Stimulated activated CD4-positive, alpha-beta T cell treated with anti-CD3 and anti-CD28 coated beads, Interleukin-1b, Interleukin-23, amount 100 ng/mL, for 1 hour (primary cell): ENCODE measurements at places on chromosomes 4 and X.

DNA sequence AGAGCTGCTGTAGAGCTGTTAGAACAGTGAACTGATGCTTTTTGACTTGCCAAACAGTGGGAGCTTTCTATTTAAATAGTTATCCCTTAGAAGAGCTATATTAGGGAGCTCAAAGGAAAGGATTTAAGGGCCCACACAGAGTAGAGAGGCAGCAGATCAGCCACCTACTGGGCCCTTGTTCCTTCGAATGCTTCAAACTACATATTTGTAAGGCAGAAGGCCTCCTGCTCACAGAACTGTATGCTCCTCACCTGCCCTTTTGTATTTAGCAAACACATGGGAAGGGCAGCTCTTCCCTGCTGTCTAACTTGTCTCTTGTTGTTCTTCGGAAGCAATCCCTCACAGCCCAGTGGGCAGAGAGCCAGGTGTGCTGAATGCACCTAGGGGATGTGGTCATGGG, 38.0 kb downstream of the IL1RAPL1 start:
- DNase-seq = no peak

GRCh38 chrX:42505016-42505415, 272.9 kb downstream of the PPP1R2C start:
- DNase-seq = no peak

DNA sequence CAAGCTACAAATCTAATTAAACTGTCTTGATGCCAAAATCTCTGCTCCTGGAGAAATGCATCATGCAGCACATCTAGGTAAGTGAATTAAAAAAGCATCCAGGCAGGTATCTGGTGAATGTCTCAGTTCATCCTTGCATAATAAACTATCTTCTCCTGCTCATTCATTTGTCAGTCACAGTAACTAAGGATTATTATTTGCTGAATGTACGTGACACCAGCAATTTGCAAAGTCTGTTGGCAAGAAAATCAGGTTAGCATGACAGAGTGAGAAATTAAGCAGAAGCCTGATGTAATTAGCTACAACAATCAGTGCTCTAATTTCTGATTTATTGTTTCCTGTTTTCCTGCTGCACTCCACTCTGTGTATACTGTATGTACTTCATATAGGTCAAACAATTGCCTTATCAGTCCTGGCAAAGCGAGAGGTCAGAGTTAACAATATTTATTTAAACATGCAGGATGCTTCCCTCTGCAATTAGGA, 213.6 kb downstream of the FBXO8 start:
- DNase-seq = no peak

DNA sequence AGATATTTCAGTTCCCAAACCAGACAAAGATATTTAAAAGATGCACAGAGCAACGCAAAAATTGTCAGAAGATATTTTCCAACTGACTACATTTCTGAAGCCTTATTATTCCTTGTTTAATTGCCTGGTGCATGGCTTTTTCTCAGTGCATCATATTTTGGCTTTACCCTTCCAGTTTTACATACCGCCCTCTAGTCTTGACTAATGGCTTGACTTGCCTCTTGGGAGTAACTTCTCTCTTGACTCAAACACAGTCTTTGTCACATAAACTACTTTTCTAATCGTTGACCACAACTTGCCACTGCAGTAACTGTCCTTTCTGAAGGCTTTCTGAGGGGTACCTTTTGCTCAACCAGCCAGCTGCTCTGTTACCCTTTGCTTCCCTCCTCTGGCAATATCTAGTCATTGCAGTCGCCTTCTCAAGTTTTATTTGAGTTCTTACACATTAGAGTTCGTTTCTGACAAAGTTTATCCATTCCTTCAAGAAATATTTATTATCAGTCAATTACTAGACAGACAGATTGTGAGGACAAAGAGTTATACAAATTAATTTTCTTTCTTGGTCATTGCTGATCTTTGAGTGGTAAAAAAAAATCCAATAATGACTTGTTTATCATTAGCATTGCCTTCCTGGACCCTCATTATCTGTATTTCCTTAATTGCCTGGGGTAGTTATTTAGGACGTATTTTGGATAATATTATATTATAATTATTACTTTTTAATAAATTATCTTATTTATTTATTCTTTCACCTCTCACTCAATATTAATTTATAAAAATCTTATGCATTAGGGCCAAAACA, 506.9 kb upstream of the PCDH10 start:
- no peak for DNase-seq

GRCh38 chrX:19814240-19814639, 73.2 kb downstream of the SH3KBP1 start:
- DNase-seq = no peak

- DNase-seq = no peak
Measured at GRCh38 chr4:152162331-152162697, 373.6 kb downstream of the FBXW7 start.

DNA sequence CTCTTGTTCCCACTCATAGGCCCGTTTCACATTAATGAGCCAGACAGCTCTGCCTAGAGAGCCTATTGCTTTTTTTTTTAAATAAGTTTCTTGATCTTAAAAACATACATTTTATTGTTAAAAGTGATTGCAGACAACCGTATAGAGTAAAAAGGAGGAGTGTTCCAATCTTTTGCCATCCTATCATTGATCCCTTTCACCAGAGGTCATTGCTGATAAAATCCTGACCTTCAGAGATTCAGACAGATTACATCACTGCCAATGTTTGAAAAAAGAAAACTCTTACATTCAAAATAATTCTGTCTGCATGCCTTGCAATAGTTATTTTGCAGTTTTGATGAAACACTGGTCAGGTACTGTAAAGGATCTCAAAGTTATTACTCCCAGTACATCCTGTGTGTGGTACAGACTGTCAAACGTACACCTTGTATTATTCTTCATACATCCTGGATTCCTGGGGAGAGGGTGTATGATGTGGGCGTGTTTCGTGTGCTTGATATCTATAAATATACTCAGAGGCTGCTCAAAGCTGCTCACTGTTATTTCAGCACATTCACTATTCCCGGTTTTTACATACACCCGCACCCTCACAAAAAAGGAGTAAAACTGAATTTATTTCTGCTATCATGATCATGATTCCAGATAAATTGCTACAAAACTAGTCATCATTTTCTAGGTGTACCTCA, 15.4 kb upstream of the KLHL2 start:
- no peak for DNase-seq

DNA sequence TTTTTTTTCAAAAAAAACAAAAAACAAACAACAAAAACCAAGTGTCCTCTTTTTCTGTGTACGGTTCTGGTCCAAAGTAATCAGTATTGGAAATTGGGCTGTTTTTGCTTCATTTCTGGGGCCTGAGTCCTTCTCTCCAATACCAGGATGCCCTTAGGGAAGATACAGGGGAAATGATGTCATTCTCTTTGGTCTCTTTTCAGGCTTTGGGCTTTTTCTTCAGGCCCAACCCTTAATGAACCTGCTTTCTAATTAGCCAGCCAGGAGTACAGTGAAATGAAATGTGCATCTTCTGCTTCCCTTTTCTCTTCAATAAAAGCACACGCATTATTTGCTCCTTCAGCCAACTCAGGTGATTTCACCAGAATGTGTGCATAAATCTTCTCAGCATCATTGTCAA, 52.6 kb upstream of the RBPJ start:
- DNase-seq = no peak

DNA sequence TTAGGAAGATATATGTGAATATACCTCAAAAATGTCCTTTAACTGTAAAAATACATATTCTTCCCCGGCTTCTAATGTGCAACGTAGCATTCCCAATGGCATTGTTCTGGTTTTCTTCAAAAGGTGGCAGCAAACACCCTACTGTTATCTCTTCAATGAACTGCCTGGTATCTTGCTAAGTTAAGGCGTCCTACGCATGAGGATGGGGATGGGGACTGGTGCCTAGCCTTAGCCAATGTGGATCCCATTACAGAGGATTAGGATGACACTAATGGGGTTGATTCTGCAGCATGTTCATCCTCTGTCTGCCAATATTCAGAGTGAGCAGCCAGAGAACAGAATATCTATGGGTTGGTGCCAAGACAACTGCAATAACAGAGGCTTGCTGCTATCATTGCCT, 334.9 kb upstream of the ADGRL3 start:
- DNase-seq = no peak

- DNase-seq = no peak
Measured at GRCh38 chr4:136967069-136967468, 565.2 kb downstream of the PCDH18 start.

GRCh38 chr4:6715704-6716017, 313 bp upstream of the BLOC1S4 start:
- no peak for DNase-seq

- no peak for DNase-seq
Measured at GRCh38 chrX:69145714-69146113, 19.5 kb downstream of the PJA1 start.

DNA sequence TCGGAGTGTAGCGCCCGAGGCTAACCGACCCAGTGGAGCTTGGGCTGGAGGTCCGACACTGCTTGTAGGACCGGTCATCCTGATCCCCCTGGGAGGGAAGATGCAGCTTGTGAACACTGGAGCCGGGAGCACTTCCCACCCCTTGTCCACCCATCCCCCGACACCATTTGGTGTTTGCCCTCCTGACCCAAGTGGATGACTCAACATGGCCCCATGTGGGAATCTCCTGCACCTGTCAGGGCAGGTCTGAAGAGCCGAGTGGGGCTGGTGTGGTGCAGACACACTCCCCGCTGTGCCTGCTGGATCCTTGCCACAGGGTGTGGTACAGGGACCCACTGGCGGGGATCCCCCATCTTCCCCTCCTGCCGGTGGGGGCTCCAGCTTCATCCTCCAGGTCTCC, 90.0 kb upstream of the AFAP1 start:
- DNase-seq = no peak

- no peak for DNase-seq
Measured at GRCh38 chrX:136861877-136862276, 18.6 kb downstream of the RBMX start.

DNA sequence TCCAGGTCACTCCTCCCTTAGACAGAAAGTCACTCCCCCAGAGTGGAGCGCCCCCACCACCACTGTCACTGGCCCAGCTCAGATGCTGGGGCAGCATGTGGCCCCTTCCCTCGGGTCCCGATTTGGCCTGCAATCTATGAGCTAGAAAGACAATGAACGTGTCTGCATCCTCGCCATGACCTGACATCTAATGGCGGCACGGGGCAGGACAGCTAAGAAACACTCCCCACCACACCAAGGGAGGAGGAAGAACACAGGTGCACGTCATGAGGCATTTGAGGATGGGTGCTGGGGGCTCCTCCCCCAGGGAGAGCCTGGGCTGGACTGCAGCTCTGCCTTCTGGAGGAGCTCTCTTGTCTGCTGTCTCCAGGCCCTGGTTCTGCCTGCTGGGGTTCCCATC, 8.7 kb downstream of the RNF212 start:
- no peak for DNase-seq

- DNase-seq = no peak
Measured at GRCh38 chr4:148344941-148345340, 97.3 kb downstream of the NR3C2 start.

- DNase-seq = no peak
Measured at GRCh38 chr4:11312389-11312788, 116.3 kb downstream of the HS3ST1 start.

DNA sequence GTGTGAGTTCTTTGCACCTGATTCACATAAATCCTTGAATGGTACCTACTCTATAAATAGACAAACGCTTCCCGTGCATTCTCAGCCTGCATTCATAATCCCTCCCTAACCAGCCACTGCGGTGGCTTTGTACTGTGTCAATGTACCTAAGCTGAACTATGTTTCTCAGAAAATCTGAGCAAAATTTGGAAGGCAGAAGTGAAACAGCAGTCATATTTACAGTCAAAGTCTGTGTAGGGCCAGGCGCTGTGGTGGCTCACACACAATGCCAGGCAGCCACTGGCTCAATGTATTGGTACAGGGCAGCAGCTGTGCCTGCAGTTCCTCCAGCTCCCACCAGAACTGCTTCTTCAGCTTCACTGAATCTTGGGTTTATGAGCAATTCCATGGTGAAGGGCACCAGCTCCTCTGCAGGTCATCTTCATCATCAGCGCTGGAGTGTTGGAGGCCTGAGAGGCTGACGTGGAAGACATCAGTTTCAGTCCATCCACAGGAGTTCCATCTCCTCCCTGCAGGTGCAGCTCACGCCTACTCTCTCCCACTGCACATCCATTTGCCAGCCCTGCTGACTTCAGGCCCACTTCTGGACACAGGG, 32.3 kb upstream of the IRF2 start:
- no peak for DNase-seq

GRCh38 chrX:21581479-21581878, 76.7 kb downstream of the KLHL34 start:
- DNase-seq = no peak

DNA sequence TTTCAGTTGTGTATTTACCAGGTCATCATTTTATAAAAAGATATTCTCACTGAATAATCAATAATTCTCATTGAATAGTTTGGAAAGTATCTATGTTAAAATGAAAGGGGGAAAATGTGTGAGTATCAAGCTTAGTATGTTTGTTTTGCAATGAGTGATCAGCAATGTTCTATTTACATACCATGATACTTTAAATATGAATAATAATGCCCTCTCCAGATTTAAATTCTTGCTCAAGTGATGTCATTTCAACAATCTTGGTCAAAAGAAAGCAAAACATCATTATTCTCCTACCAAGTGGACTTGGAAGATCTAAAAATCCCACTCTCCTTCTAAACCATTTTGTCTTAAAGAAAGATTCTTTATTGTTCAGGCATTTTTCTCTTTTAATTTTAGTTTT, 42.1 kb upstream of the ANKRD50 start:
- DNase-seq = no peak

DNA sequence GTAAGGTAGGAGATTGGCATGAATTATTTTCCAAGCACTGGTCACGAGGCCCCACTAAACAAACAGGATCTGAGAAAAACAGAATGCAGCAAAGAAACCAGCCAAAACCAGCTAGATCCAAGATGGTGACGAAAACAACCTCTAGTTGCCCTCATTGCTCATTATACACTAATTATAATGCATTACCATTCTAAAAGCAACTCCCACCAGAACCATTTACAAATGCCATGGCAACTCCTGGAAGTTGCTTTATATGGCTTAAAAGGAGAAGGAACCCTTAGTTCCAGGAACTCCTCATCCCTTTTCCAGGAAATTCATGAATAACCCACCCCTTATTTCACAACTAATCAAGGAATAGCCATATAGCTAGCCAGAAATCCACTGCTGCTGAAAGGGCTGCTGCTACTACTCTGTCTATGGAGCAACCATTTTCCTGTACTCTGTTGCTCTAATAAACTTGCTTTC, 69.3 kb downstream of the ABCB7 start:
- DNase-seq = no peak

DNA sequence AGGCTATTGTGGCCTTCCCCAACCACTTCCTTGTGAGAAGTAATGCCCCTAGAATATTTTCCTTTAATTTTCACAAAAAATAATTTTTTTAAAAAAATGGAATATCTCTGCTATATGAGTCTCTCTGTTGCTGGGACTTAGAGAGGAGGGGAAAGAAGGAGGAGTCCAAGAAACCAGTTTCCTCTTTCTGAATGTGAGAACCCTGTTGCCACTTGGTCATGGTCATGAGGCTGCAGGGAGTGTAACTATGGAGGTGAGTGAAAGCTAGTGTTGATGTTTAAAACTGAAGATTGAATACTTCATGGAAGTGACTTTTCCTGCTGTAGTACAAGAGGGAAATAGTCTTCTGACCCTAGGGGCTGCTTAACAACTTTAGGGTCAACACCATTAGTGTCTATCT, 20.4 kb downstream of the KIAA1210 start:
- DNase-seq = no peak
